ENCODE measurements at places on chromosomes 4 and X.

GRCh38 chr4:107683873-107684272 lies 36.2 kb downstream of the PAPSS1 start:
- DNase-seq: no peak

GRCh38 chrX:30673127-30673796 lies 20.0 kb downstream of the GK start:
- no peak for DNase-seq

GRCh38 chrX:25175743-25176142 lies 160.0 kb upstream of the ARX start:
- DNase-seq: no peak

GRCh38 chr4:80685214-80685613 lies 345.3 kb upstream of the BMP3 start:
- no peak for DNase-seq

- no peak for DNase-seq
Observed at GRCh38 chr4:23884261-23884660, 5.6 kb downstream of the PPARGC1A start.

DNA sequence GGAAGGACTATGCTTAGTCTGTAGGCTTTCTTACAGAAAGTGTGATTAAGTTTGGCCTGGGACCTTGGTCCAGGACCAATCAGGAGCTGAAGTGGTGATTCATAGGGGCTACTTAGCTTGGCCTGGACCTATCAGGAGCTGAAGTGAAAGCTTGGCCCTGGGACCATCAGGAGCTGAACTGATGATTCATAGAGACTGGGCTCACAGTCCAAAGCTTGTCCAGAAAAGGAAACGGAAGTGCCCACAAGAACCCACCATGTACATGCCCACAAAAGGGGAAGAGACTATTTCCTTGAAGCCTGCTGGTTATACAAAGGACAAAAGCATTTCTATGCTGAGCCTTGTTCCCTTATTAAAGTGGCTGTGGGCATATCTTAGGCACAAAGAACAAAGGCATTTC lies 12.6 kb downstream of the TENT5D start:
- no peak for DNase-seq

DNA sequence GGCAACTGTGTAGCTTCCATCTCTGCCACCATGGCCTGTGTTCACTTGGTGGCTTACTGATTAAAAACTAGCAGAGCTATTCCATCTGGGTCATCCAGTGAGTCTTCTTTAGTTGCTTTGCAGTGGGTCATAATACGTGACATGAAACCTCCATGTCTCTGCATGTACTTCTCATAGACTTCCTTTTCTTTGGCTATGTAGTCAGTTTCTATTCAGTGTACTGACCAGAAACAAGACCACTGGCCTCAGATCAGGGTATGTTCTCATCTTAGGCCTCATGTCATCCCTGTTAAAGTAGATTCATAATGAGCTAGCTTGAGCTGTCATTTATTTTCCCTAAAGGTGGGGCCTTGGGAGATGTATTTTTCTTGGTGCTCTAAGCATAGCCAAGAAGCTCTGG lies 195.2 kb downstream of the CCNG2 start:
- DNase-seq: no peak

DNA sequence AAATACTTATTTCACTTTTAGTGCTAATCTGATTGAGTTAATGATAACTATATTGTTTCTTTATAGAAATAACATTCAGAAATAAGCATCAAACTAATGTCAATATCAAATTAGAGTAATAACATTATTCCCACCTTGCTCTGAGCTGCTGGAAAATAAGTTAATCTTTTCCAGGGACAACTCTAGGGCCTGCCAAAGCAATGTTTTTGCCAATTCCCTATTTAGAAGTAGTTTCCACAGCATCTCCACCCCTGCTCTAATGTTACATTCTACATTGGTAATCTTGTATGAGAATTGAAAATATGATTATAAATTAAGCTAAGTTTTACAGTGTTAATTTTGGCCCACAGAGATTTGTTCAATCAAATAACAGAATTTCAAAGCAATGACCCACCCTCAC lies 68.3 kb downstream of the REELD1 start:
- no peak for DNase-seq

DNA sequence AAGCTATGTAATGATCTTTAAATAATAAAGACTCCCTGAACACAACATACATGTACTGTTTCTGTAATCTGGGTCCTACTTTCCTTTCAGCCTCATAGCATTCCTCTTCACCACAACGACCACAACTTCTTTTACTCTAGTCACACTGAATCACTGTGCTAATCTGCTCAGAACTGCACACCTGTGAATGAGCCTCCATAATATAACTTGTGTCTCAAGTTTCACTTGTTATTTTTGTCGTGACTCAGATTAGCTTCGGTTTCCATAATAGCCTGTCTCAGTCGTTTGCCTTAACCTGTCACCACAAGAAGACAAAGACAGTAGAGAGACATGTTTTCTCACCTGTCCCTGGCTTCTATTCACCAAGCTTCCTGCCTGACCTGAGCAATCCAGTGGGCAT lies 61.8 kb downstream of the MAGED1 start:
- DNase-seq: no peak

GRCh38 chrX:17056868-17057608 lies 110.6 kb downstream of the REPS2 start:
- DNase-seq: no peak

All from fibroblast of skin of back (primary cell).